ENCODE measurements at places on chromosomes 12 and 14.

DNA sequence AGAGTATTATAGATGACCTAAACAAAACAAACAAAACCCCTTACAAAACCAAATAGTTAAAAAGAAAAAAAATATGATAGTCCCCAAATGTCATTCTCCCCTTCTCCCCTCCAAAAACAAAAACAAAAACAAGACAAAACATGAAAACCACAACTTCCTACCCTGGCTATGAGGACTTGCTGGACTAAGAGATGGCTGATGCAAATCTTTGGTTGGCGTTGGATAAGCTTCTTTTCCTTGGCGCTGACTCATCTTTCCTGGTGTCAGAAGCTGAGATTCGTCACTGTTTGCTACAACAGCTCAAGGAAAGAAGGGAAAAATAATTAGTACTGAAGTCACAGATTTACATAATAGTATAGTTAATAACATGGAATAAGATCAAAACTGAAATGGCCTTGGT lies 102.5 kb upstream of the BBS10 start:
- DNase-seq = no peak

DNA sequence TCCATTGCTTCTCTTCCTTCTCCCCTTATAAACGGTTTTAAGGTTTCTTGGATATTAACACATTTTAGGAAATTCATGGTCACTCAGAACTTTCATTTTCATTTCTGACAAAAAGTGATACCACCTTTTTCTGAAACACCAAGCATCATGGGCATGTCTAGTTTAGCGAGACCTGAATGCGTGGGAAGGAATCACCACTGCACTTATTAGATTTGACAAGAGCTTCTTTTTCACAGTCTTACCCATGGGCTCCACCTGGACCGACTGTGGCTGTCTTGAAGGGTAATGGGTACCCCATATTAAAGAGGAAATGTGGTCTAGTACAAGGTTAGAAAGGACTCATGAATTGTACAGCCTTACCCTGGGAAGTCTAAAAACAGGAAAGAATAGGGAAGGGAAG lies 95.4 kb downstream of the KCNK10 start:
- no peak for DNase-seq

GRCh38 chr12:23938422-23938821 lies 11.0 kb downstream of the SOX5 start:
- no peak for DNase-seq

DNA sequence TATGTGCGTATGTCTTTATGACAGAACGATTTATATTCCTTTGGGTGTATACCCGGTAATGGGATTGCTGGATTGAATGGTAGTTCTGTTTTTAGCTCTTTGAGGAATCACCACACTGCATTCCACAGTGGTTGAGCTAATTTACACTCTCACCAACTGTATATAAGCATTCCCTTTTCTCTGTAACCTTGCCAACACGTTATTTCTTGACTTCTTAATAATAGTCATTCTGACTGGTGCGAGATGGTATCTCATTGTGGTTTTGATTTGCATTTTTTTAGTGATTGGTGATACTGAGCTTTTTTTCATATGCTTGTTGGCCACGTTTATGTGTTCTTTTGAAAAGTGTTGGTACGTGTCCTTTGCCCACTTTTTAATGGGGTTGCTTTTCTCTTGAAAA lies 49.7 kb downstream of the FRS2 start:
- DNase-seq = no peak

- DNase-seq = no peak
Measured at GRCh38 chr12:5434647-5435560, 3.0 kb downstream of the NTF3 start.

DNA sequence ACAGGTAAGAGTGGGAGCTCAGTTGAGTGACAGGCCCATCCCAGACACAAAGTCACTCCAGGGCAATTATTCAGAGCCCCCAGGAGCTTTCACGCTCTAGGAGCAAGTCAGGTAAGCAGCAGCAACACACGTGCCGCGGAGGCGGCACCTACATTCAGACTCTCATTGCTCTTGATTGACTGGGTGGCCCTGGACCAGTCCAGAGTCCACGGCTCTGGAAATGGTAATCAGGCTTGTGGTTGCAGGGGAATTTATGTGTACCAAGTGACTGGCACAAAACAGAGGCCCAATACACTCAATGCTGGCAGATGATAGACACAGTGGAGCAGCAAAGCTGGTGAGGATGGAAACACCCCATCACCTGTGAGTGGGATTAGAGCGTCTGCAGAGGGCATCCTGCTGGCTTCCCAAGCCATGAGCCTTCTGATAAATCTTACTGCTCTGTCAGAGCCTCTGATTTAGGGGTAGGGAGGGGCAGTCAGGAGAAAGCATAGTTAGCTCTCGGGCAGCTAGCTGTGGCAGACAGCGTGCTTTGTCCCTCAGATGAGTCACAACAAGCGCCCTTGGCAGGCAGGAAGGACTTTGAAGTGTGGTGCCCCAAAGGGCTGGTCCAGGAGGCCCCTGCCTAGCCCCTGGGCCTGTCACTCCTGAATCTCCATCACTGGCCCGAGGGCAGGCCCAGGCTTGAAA lies 344.7 kb downstream of the CACNA1C start:
- no peak for DNase-seq

DNA sequence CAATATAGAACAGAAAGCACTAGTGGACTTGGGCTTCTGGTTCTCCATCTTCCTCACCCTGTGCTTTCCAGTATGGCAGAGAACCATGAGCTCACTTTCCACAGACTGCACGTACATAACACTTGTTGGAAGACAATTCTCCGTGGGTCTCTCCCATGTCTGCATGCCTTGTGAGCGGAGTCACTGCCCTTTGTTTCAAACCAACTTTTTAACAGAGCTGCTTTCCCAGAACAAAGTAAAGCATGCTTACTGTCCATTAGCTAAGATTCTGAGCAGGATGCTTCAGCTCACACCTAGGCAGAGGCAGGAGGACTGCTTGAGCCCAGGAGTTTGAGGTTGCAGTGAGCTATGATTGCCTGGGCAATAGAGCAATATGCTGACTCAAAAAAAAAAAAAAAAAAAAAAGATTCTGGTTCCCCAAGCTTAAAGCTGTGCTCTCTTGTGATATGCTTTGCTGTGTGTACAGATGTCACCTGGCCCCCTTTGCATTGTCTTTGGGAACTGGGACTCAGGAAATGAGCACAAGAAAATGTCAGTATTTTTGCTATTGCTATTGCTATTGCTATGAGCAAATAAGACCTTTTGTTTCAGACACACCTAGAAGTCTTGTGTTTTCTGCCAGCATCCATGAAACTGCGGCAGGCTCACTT lies 54.6 kb upstream of the PTGR2 start:
- DNase-seq = no peak

DNA sequence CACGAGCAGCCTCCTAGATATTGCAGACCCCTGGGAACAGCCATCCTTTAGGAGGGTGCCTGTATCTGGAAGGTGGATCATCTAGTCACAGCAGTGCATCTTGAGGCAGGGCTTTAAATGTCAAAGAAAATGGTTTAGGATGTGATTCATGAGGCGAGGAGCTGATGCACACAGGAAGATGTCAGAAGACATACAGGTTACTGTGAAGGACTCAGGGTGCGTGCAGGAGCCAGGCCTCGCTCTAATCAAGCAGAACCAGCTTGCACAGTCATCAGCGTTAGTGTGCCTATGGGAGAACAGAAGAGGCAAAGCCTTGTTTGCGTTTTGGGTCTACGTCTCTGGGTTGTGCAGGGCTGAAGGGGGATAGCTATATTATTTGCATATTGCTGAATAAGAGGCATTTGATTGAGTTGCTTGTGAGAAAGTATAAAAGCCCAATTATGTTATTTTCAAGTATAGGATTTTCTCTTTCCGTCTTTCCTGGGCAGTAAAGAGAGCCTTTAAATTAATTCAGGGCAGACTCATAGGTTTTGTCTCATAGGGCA lies 77.3 kb upstream of the RPH3A start:
- DNase-seq = no peak

DNA sequence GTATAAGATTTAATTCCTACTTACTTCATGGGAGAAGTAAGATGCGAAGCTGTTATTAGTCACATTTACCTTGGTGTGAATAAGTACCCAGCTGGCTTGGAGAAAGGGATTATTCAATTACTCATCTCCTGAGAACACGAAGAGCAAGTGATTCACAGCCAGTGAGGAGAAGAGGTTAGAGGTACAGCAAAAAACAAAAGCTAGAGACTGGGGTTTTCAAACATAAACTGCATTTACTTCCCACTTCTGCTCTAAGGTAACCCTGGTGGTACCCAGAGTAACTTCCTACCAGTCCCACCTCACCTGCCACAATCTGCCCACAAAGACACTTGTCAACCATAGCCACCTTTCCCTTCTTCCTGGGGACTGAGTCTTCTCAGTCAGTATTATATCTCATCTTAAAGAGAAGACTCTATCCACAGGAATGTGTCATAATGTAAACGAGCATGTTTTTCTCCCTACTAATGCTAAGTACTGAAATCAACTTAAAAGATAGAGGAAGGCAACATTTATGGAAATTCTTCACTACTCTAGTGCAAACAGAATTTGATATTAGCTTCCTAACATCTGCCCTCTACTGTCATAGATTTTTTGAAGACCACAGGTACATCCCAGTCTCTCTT lies 6.0 kb upstream of the IL22 start:
- DNase-seq = no peak

DNA sequence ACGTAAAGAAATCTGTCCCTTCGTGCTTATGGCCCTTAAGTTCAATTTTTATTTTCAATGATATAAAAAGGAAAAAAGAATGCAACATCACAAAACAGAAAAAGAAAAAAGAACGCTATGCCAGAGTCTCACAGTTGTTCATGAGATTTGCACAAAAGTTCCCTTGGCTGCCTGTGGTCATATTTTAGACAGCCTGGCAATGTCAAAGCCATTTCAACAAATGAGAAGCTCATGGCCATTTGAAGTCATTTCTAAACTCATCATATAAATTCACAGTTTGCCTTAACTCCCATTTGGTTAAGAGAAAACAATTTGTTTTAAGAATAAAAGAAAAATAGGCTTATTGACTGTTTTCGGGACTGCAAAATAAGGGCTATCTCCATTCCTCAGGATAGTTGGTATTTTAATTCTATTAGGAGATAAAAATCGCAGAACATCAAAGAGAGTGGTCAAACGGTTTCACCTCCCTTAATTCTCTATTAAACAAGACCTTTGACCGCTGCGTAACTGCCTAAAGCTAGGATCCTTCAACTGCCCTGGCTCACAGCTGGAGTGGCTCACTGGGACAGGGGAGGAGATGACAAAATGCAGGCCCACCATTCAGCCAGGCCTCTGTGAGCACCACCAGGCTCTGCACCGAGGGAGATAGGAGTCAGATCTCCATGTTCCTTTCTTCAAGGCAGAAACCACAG lies 119.2 kb upstream of the DAAM1 start:
- no peak for DNase-seq

DNA sequence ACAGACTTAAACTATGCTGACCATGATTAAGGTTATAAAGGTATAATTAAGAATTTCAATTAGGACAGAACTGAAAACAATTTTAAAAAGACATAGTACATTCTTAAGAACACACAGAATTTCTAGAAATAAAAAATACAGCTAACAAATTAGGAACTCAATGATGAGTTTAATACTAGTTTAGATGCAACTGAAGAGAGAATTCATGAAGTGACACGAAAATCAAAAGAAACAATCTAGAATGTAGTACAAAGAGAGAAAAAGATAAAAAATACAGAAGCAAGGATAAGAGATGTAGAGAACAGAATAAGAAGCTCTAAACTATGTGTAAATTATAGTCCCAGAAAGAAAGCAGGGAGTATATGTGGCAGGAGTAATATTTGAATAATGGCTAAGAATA lies 187.8 kb upstream of the KRR1 start:
- no peak for DNase-seq

GRCh38 chr14:69713209-69713781 lies 53.6 kb upstream of the SRSF5 start:
- no peak for DNase-seq

- no peak for DNase-seq
Measured at GRCh38 chr12:52552055-52552454, 890 bp downstream of the KRT71 start.

DNA sequence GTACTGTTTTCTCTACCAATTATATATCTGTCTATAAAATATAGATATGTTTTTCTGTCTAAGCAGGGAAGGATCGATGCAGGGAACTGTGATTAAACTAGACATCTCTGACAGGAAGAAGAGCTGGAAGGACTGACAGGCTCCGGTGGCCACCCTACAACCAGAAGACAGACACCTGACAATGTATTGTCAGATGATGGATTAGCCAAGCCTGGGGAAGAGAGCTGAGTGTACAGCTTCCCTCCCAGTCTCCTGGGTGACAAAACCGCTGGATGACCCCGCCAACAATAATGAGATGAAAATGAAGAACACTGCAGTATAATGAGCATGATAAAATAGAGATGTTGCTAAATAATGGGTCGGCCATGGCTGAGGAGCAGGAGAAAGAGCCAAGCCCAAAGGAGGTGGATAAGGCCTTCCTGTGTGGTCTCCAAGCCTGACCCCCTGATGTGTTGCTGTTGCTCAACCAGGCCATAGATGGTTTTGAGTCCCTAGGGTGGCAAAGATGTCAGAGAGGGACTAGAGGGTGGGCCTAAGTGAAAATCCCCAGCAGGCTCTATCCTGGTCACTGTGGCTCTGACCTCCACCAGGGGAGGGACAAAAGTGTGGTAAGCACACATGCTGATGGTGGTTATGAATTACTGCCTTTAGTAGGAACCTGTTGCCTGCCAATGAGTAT lies 28.2 kb downstream of the DHRS2 start:
- DNase-seq = no peak

- DNase-seq = no peak
Measured at GRCh38 chr14:105478398-105479251, 4.0 kb downstream of the CRIP2 start.
